ENCODE measurements at places on chromosomes 5 and 9. TPM values are rescaled to one million over a fixed set of nuclear protein-coding genes. Genes with fewer than 3 reads are reported as not detected.
A peak's percentile ranks its signal among the peaks of the same experiment; 100 is the strongest.

- H3K4me3 ChIP-seq: no peak overlapping the region
- no peak for DNase-seq
Observed at GRCh38 chr5:116415182-116415581, 159.4 kb downstream of the SEMA6A start.

GRCh38 chr9:89961616-89962341 is 357.0 kb downstream of the GADD45G start:
- DNase-seq: no peak
- peaks cover 3% of the 10 kb centered on the region for H3K27me3 ChIP-seq
- H3K4me3 ChIP-seq: no peak overlapping the region
- H3K27ac ChIP-seq: no peak overlapping the region
- no peaks in the 10 kb centered on the region for H3K4me1 ChIP-seq
- H3K36me3 ChIP-seq: no peaks in the 10 kb centered on the region

GRCh38 chr9:127780126-127780885 is 1.8 kb upstream of the SH2D3C start:
- no peak overlapping the region for H3K27ac ChIP-seq
- H3K27me3 ChIP-seq: no peaks in the 10 kb centered on the region
- H3K36me3 ChIP-seq: no peaks in the 10 kb centered on the region
- no peak overlapping the region for H3K4me3 ChIP-seq

- H3K36me3 ChIP-seq: peaks cover 8% of the 10 kb centered on the region
- no peak for DNase-seq
- no peak overlapping the region for H3K27ac ChIP-seq
- no peak overlapping the region for H3K4me3 ChIP-seq
- H3K4me1 ChIP-seq: no peaks in the 10 kb centered on the region
Observed at GRCh38 chr9:112615584-112616266, 102.2 kb downstream of the INIP start.

- no peaks in the 10 kb centered on the region for H3K27me3 ChIP-seq
- no peak overlapping the region for H3K27ac ChIP-seq
- peak; percentile 89 for DNase-seq
- H3K4me1 ChIP-seq: peaks cover 10% of the 10 kb centered on the region
Observed at GRCh38 chr9:129131300-129132145, 20.3 kb downstream of the PTPA start.

DNA sequence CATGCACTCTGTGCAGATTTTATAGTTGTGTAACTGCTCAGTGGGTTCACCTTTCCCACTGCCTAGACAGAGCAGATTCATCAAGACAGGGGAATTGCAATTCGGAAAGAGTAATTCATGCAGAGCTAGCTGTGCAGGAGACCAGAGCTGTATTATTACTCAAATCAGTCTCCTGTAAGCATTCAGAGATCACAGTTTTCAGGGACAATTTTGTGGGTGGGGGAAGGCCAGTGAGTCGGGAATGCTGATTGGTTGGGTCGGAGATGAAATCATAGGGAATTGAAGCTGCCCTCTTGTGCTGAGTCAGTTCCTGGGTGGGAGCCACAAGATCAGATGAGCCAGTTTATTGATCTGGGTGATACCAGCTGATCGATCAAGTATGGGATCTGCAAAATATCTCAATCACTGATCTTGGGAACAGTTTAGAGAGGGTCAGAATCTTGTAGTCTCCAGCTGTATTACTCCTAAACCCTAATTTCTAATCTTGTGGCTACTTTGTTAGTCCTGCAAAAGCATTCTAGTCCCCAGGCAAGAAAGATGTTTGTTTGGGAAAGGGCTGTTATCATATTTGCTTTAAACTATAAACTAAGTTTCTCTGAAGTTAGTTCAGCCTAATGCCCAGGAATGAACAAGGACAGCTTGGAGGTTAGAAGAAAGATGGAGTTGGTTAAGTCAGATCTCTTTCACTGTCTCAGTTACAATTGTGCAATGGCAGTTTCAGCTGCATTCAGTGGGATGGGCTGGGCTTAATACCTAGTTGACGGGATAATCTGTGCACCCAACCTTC is 12.7 kb upstream of the SVEP1 start:
- H3K4me3 ChIP-seq: no peak overlapping the region
- H3K27me3 ChIP-seq: no peaks in the 10 kb centered on the region
- H3K4me1 ChIP-seq: peaks cover 11% of the 10 kb centered on the region

DNA sequence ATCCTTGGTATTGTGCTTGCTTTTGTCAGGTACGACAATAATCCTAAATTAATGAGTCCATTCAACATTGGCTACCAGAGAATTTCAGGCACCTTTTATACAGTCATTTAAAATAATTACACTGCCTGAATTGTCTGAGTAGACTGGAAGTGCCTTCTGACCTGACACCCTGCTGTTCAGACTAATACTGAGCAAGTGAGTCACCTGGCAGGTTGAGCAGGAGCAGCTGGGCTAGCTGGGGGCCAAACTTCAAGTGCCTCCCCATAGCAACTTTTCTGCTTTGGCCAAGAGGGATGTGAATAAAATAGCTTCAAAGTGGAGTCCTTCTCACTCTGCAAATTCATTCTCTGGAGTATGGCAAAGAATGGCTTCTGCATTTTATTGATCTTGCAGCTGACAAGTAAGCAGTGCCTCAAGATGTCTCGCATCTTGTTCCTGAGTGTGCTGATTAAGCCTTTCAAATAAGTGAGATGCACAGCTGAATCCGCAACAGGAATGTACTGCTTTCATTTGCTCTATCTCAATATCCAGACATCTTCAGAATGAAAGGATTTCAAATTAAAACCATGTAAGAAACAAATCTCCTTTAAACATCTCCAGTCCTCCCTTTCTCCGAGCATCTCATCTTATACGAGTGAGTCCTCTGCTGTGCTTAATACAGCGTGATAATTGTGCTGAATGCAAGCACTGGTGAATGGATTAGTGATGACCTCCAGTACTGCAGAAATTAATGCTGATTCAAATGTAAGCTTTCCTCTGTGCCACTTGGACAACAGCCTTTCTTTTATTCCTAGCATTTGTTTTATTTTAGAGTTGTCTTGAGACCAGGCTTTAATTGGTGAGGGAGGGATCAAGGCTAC is 271.2 kb downstream of the EDIL3 start:
- H3K27ac ChIP-seq: no peak overlapping the region
- peaks cover 4% of the 10 kb centered on the region for H3K4me1 ChIP-seq
- H3K36me3 ChIP-seq: no peaks in the 10 kb centered on the region
- H3K4me3 ChIP-seq: no peak overlapping the region
- DNase-seq: no peak

GRCh38 chr5:112174959-112175594 is 244.0 kb downstream of the EPB41L4A start:
- no peak overlapping the region for H3K27ac ChIP-seq
- no peaks in the 10 kb centered on the region for H3K36me3 ChIP-seq
- H3K4me3 ChIP-seq: no peak overlapping the region
- H3K27me3 ChIP-seq: no peaks in the 10 kb centered on the region
- H3K4me1 ChIP-seq: peaks cover 4% of the 10 kb centered on the region

The IFNB1 gene
- not detected for total RNA-seq

The BTNL8 gene
- total RNA-seq: 0.87 TPM

All from type B pancreatic cell (in vitro differentiated cells).